ENCODE measurements at places on chromosomes 6 and 20. TPM values are rescaled to one million over a fixed set of nuclear protein-coding genes. Genes with fewer than 3 reads are reported as not detected.

- H3K4me1 ChIP-seq, result no peaks in the 10 kb centered on the region
- no peak overlapping the region for H3K27ac ChIP-seq
- no peak overlapping the region for H3K4me3 ChIP-seq
- H3K36me3 ChIP-seq, result no peaks in the 10 kb centered on the region
- no peaks in the 10 kb centered on the region for H3K27me3 ChIP-seq
Observed at GRCh38 chr6:81451787-81452186, 300.7 kb downstream of the TENT5A start.

GRCh38 chr6:10465629-10466499 lies 51.0 kb upstream of the TFAP2A start:
- H3K27me3 ChIP-seq, result no peaks in the 10 kb centered on the region
- H3K4me1 ChIP-seq, result no peaks in the 10 kb centered on the region
- peak; percentile 16 for DNase-seq
- no peaks in the 10 kb centered on the region for H3K36me3 ChIP-seq

GRCh38 chr6:33672808-33673207 lies 38.7 kb downstream of the UQCC2 start:
- H3K27ac ChIP-seq, result no peak overlapping the region
- DNase-seq, result no peak
- no peak overlapping the region for H3K4me3 ChIP-seq

DNA sequence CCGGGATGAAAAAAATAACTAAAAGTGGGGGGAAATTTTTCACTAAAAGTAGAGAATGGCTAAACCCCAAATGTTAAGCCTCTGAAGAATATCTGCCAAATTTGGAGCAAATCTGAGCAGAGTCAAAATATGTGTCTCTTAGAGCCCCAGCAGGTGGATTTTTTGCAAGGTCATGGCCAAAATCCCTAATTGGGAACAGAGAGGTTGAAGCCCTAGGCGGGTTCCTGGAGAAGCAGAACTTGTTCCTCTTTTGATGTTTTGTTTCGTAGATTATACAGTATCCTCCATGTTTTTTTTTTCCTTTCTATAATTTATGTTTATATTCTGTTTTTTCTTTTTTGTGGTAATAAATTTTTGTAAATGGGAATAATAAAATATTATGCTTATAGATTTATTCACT lies 94.4 kb downstream of the PLCB4 start:
- no peaks in the 10 kb centered on the region for H3K36me3 ChIP-seq
- H3K4me1 ChIP-seq, result no peaks in the 10 kb centered on the region
- no peaks in the 10 kb centered on the region for H3K27me3 ChIP-seq
- H3K4me3 ChIP-seq, result no peak overlapping the region

The CST7 gene
- 4.0 TPM for total RNA-seq
